ENCODE measurements at places on chromosomes 16 and 17.

- no peak for DNase-seq
Measured at GRCh38 chr17:72714357-72714966, 378.0 kb downstream of the SLC39A11 start.

DNA sequence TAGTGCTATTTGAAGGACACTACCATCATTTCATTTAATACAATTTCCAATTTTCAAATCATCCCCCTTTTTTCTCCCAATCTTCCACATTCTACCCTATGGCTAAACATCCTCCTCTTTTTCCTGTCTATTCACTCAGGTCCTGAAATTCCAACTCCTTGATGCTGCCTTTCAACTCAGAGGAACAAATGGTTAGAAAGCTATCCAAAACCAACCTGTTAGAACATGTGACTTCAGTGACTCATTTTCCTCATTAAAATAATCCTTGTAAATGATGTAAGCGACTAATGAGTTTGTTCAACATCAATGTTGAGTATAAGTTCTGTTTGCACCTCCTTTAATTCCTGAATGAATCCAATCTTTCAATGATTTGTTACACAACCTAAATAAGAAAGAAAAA lies 5.5 kb downstream of the PSMD12 start:
- DNase-seq = no peak

DNA sequence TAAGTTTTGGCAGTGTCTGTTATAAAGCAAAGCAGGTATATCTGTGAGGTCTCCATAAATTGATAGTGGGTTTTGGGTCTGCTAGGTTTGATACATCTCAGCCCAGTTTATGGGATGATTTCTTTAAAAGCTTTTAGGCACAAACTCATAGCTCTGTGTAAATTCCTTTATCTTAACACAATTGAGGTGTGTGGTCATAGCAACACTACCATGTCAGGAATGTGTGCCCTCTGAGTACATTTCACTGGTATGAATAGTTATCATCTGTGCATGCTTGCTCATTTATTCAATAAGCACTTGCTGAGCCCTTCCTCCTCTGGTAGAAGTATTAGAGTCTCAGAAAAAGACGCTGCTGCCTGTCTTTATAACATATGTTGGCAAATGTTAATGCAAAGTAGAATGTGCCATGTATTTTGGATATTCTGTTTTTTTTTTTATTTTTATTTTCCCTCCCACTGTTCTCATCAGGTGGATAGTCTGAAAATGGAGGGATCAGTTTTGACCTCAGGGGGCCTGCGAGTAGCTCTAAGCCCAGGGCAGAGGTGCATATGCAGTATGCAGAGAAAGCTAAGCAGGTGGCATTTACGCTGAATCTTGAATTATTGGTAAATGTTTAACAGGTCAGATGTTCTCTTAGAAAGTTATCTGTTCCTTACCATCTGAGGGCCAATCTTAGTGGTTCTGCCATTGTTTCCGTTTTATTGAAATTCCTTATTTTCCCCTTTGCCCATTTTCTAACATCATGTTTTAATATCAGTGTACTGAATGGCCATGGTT lies 90.7 kb downstream of the WNT3 start:
- DNase-seq = no peak

GRCh38 chr17:79947351-79948031 lies 88.2 kb downstream of the TBC1D16 start:
- no peak for DNase-seq

DNA sequence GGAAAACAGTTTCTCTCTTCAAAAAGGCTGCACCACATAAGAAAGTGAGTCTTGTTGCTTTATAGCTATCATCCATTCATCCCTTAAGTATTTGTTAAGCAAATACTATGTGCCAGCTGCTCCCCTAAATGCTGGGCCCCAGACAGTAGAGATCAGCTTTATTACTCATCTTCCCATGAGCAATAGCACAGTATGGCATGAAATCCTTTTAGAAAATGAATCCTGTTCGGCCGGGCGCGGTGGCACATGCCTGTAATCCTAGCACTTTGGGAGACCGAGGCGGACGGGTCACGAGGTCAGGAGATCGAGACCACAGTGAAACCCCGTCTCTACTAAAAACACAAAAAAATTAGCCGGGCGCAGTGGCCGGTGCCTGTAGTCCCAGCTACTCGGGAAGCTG lies 99.5 kb downstream of the MYO1D start:
- DNase-seq = no peak

- DNase-seq = no peak
Measured at GRCh38 chr17:80287806-80288567, 27.3 kb downstream of the RNF213 start.

- DNase-seq = no peak
Measured at GRCh38 chr16:17437127-17437720, 33.5 kb downstream of the XYLT1 start.

DNA sequence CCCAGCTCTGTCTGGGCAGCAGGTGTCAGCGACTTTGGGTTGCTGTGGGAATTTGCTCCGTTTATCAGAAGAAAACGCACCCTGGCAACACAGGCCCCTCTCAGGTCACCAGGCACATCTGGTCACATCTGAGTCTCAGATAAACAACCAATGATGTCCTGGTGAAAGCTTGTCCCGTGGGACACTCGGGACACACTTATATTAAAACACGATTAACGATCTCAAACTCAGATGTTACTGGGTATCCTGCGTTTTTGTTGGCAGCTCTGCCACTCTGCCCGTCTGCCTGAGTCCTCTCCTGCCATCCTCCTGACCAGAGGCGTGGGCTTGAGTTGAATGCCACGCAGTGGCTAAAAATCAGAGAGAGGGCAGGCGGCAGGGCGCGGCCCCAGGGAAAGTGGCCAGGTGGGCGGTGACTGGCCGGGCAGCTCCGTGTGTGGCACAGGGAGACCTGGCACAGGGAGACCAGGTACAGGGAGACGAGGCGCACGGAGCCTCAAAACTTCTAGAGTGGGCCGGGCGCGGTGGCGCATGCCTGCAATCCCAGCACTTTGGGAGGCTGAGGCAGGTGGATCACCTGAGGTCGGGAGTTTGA lies 2.1 kb downstream of the SECTM1 start:
- DNase-seq = no peak

- no peak for DNase-seq
Measured at GRCh38 chr16:71854369-71854948, 8.7 kb downstream of the ATXN1L start.

- DNase-seq = no peak
Measured at GRCh38 chr16:61289141-61289540, 747.1 kb downstream of the CDH8 start.

DNA sequence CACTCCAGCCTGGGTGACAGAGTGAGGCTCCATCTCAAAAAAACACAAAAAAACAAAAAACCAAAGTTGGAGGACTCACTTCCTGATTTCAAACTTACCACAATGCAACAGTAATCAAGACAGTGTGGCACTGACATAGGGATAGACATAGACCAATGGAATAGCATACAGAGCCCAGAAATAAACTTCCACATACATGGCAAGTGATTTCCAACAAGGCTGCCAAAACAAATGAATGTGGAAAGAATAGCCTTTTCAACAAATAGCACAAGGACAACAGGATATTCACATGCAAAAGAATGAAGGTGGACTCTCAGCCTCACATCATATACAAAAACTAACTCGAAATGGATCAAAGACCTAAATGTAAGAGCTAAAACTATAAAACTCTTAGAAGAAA lies 36.8 kb upstream of the RASD1 start:
- no peak for DNase-seq

- DNase-seq = no peak
Measured at GRCh38 chr17:78568494-78569115, 8.6 kb downstream of the DNAH17 start.

DNA sequence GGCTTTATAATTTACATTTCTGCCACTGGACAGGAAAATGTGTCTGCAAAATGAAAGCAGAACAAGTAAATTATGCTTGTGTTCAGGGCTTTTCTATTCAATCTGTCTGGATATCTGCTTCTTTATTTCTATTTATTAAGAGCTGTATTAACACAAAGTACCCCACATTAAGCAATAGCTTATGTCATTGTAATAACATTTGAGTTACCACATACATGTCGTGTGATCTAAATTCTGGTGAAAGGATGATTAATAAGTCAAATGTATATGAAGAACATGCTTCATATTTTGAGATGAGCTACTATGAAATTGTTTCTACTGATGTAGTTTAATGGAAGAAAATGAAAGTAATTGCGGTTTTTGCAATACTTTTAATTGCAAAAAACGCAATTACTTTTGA lies 238.2 kb downstream of the KCNJ2 start:
- no peak for DNase-seq

DNA sequence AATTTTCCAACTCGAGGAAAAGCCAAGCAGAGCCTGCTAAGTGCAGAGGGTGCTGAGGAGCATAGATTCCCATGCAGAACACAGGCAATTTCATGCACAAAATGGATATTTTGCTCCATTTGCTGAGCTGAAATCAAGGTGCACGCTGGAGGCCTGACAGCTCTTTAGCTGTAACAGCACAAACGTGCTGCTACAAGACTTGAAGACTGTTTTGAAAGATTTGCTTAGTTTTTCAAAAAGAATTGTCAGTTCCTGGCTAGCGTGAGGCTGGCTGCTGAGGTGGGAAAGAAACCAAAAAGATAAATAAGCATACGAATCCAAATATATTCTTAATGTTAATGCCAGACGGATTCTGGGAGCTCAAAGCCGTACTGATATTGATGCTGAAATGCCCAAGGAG lies 309.0 kb upstream of the MAF start:
- no peak for DNase-seq

DNA sequence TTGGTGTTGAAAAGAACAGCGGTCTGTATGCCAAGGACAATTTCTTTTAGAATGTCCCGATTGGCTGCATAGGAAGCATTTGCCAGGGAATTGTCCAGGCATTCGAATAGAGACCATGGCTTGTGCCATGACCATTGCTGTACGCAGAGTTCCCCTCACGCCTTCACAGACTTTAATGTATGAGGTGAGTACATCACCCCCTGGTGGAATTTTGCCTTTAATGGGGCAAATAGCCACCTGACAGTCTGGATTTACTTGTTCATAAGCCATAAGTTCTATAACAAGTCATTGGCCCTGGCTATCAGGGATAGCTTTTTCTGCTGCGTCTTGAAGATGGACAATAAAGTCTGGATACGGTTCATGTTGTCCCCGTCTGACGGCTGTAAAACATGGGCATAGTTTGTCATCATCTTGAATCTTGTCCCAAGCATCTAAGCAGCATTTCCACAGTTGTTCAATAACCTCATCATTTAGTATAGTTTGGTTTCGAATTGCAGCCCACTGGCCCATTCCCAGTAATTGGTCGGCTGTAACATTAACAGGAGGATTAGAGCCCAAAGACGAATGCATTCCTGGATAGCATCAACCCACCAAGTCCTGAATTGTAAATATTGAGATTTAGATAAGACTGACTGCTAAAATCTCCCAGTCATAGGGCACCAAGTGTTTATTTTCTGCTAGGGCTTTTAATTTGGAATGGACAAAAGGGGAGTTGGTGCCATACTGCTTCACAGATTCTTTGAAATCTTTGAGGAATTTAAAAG lies 67.7 kb upstream of the ARL4D start:
- DNase-seq = no peak

DNA sequence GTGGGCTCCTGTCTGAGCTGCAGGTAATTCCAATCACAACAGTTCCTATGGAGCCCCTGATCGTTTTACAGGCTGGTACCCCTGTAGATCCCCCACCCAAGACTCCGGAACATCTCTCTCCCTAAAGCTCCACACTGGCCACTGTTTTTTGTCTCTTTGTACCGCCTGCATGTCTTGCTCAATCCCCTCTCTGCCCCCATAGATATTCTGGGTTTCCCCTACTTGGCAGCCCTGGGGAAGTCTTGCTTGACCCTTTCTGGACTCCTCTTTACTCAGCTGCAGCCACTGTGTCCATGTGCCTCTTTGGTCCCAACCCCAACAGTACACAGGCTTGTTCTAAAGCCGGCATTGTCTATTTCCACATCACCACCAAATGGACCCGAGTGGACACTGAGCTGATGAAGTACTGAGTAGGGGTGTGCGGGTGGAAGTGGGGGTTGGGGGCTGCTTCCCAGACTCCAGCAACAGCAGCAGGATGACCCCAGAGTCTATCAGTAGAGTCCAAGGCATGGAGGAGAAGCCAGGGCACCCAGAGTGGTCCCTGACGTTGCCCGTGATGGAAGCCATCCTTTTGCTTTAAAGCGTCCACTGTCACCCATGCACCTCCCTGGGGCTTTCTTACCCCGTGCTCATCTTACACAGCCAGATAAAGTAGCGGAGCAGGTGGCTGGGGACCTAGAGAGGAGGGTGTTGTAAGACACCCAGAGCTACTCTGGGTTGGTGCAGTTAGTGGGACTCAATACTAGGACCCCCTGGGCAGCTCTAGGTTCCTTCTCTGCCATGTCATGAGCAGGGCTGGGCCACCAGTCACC lies 6.4 kb downstream of the CD300LB start:
- no peak for DNase-seq

DNA sequence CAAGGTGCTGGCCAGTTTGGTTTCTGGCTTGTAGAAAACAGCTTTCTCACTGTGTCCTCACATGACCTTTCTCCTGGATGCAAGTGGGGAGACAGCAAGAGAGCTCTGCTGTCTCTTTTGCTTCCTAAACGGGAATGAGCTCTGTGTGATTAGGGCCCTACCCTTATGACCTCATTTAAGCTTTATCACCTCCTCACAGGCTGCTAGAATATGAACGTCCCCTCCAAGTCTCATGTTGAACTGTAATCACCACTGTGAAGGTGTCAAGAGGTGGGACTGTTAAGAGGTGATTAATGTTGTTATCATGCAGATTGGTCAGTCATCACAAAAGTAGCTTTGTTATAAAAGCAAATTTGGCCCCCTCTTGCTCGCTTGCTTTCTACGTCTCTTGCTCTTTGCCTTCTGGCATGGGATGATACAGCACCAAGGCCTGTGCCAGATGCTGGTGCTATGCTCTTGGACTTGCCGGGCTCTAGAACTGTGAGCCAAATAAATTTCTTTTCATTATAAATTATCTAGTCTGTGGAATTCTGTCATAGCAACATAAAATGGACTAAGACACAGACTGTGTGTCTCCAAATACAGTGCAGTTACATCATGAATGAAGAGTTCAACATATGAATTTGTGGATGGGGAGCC lies 14.8 kb upstream of the POLR3E start:
- no peak for DNase-seq

DNA sequence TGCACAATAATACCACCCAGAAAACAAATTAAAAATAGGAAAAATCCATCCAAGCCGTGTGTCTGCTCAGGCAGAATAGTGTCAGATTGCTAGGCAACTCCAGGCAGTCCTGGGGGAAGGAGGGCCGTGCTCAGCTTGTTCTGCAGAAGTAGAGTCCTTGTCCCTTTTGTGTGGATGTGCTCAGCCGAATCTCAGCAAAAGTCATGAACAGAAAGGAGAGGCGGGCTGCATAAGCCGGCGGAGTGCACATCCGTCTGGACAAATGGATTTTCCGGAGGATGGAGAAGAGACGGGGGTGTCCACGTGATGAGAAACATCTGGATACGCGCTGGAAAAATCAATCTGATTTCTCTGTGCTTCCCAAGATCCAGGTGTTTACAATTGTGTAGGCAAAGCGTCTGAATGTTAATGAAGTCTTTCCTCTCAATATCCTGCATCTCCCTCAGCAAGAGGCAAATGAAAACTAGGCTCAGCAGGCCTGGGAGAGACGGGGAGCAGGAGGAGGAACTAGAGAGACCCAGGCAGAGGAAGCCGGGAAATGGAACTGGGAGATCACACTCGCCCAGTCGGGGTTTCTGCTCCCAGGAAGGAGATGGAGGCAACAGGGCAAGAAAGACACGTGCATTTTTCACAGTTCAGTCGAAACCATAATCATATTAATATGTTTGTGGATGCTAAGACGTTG lies 7.7 kb upstream of the RBFOX3 start:
- no peak for DNase-seq

All from activated naive CD4-positive, alpha-beta T cell (primary cell).